ENCODE measurements at places on chromosomes 7 and 10.

DNA sequence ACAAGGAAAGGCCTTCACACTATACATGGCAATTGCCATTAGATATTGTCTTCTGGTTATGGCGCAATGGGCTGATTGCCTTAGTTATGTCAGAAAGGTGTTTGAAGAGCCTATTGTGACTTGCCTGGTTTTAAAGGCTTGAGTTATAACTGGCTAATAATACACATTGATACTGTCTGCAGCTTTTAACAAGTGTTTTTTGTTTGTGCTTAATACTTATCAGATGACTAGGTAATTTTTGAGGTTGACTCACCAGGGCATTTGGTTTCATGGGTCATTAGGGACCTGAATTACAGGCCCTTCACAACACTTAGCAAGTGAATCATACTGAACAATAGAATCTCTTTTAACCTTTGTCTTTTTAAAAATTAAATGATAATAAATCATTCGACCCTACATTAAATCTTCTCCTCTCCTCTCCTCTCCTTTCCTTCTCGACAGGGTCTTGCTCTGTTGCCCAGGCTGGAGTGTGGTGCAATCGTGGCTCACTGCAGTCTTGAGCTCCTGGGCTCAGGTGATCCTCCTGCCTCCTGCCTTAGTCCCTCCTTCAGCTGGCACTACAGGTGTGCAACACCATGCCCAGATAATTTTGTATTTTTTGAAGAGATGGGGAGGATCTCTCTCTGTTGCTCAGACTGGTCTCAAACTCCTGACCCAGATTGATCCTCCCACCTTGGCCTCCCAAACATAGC, 196.3 kb downstream of the JCAD start:
- DNase-seq = no peak

DNA sequence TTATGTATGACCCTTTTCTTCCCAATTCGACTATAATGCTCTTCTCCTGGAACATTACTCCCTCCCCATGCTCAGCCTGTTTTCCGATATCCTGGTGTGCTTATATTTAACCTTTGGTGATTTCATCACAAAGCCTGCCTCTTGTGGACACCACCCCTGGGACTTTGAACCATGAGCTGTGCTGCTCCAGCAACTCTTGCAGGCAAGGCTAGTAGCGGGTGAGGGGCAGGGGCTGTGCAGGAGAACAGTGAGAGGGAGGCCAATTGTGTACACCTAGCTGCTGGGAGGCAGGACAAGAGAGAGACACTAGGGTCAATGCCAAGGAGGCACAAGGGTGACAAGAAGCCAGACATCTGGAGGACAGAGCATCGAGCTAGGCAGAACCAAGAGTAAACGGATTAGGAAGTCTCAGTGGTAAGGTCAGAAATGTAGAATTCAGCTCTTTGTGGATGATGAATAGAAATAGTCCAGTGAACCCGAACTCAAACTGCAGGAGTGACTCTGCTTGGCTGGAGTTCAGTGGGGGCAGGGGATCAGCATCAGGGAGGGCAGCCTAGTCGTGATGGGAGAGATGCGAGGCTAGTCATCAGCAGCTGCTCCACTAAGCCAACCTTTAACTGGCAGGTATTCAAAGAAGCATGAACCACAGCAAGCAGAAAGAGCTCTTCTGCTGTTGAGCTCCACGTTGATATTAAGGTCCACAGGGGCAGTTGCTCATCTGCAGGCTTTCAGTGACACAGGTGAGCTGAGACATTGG, 31.0 kb upstream of the MKI67 start:
- DNase-seq = no peak

DNA sequence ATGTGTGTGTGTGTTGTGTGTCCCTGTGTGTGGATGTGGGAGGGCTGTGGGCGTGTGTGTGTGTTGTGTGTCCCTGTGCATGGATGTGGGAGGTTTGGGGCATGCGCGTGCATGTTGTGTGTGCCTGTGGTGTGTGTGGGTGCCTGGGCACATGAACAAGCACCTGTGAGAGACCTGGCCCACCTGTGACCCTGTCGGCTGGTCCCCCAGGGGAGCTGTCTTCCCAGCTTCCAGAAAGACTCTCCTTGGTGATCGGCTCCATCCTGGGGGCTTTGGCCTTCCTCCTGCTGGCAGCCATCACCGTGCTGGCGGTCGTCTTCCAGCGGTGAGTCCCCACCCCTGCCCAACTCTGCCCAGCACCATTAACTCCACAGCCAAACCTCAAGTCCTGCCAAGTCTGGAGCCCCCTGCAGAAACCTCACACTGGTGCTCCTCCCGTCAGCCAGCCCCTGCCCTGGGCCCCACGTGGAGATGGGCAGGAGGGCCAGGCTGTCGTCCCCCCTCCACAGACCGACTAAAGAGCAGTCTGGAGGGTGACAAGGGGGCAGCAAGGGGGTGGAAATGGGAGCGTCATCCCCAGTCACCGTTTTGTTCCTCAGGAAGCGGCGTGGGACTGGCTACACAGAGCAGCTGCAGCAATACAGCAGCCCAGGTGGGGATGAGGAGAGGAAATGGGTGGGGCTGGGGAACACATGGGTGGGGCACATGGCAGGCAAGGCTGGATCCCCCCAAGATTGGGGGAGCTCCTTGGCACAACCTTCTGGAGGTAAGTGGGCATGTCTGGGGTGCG, 12.7 kb downstream of the EPHB6 start:
- no peak for DNase-seq

DNA sequence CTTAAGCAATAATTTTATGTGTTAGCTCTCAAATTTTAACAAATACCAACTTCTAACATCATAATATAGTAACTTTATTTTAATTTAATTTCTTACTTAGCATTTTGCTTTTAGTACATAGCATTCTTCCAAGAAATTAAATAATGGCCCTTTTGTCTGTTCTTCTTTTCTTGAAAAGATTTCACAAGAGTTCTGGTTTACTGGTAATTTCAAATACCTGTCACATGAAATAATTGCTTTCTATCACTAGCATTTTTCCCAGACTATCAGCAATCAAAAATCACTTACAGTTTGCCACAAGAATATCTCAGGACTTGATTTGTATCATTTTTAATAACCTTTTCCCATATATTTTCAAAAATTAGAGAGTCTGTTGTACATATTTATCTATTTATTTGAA, 193.0 kb downstream of the CACNA2D1 start:
- DNase-seq = no peak

DNA sequence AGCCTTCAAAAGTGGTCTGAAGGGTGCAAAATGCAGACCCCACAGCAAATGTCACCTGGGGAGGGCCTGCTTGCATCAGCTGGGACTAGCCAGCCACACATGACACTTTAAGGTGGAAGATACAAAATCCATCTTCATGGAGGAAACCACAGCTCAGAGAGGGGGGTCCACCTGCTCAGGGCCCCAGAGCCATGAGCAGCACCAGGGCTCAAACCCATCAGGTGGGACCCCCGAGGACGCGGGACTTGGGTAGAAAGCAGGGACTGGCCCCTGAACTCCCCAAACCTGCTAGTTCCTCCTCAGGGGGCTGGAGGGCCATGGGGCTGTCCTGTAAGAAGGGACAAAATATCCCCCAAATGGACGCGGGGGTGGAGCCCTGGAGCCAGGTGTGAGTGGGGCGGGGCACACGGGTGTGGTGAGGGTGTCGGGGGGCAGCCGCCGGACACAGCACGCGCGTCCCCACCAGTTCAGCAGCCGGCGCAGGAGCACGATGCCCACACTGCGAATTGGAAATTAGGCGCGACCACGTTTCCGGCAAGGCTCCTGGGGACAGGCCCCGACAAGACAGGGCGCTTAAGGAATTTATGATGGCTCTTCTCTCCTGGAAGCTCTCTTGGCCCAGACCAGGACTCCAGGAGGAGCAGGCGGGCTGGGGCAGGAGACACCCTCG, 8.0 kb downstream of the PDGFA start:
- no peak for DNase-seq

GRCh38 chr7:5421714-5422395, 1.8 kb downstream of the TNRC18 start:
- DNase-seq = no peak

GRCh38 chr10:128908099-128908498, 558.9 kb upstream of the MGMT start:
- DNase-seq = no peak

DNA sequence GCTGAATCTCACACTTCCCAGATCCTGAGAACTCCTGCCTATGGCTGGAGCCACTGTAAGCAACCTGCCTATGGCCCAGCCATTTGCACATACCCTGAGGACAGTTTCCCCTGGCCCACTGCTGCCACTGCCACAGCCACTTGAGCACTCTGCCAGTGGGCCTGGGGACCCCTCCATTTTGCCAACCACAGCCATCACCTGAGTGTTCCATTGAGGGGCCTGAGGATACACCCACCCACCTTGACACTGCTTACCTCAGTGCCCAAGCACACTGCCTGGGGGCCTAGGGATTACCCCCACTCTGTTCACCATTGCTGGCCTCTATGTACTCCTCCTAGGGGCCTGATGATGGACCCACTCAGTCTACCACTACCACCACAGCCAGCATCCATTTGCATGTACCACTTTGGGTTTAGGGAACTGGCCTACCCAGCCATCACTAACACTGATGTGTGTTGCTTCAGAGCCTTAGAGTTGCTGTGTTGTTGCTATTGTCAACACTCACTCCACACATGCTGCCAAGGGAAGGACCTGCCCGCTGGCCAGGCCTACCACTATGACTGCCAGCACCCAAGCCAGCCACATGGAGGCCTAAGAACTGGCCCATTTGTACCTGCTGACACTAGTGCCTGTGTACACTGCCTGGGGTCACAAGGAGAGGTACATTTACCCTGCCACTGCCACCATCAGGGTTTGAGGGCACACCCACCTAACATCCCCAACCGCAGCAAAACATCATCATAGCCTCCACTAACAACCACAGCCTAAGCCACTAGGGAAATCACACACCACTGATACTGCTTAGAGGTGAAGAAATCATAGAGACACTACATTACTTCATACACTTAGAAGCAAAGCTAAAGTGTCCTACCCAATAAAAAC, 45.9 kb upstream of the ANTXRL start:
- DNase-seq = no peak

- no peak for DNase-seq
Observed at GRCh38 chr10:33055625-33056024, 97.6 kb upstream of the ITGB1 start.

DNA sequence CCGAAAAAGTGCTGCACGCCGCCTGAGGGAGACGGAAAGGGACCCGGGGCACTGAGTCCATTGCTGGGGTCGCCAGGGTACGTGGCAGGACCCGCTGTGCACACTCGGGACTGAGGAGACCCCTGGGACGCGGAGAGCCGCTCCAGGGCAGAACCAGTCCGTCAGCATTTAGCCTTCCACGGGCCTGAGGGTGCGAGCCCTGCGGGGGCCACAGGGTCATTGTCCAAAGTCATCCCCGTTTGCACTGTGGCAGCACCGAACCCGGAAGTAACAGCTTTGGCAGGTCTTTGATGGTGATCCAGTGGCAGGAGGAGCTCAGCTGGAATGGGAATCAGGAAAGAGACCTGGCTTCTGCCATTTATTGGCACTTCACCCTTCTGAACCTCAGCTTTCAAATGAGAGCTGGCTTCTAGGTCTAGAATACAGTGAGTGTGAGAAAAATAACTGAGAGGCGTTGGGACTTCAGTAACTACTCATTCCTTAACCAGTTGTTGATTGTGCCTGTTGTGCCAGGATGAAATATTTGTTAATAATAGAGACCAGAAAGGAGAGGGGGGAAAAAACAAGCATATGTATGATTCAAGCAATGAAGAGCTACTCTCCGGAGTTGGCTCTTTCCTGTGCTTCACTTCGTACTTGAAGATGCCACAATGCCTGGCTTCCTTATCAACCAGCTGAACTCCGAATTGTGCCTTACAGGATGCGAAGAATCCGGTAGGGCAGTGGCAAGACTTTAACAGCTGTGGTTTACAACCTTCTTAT, 811 bp upstream of the ARHGAP12 start:
- no peak for DNase-seq

DNA sequence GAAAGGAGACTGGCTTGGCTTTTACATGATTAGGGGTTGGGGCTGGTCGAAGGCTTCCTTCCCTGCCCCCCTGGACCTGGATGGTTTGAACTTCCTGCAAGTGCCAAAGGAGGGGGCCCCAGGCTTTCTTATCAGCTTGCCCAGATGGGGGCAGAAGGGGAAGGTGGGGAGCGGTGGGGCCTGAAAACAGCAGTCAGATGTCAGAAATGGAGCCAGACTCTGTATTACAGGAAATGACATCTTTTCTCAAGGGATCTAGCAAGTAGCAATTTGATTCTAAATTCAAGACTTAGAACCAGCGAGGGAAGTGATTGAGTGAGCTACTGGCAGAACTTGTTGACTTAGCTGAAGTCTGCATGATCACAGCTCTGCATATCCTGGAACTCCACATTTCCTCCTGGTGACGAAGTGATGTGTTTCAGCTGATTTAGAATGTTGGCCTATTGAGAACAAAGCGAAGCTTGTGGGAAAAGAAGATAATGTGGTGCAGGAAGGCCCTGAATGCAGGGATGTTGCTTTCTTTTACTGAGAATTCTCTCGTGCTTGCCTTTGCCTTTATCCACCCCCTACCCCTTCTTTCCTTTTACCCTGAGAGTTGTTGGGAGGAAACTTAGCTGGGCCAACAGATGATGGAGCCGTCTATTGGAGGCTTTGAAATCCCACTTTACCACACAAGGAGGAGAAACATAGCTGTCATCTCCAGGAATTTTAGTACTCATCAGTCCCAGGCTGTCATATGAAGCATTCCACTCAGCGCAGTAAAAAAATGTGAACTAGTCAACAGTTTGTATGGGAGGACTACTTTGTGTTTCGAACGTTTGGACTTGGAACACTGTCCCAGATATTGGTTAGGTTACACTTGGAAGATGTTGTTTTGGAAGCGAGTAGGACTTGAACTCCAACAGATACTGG, 43.2 kb downstream of the CCNY start:
- DNase-seq = peak; percentile 47

DNA sequence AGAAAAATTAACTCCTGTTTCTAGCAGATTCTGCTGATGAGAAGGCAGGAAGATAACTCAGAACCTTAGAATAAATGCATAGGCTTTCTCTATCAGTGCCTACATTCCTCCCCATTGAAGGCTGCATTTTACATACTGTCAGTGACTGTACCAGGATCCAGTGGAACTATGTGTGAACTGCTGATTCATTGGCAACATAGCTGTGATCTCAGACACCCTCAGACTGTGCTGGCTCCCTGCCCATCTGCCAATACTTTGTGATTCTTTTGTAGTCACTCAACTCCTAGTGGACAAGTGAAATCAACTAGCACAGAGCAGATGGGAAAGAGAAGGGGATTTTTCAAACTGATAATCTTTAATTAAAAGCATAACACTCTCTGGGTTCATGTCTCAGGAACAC, 375.8 kb downstream of the MDFIC start:
- no peak for DNase-seq

GRCh38 chr7:88206254-88206653, 13.6 kb downstream of the SRI start:
- no peak for DNase-seq

DNA sequence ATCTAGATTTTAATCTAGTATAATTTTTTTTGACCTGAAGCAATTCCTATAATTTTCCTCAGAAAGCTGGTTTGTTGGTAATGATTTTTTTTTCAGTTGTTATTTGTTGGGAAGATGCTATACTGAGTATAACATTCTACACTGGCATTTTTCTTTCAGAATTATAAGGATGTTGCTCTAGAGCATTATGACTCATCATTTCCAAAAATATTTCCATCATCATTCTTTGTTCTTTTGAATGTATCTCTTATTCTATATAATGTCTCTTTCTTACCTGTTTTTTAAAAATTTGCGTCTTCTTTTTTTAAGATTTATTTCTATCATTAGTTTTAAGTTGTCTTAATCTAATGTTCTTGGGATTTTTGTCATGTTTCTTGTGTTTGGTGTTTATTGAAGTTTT, 356.5 kb upstream of the KCND2 start:
- no peak for DNase-seq
